ENCODE measurements at places on chromosomes 6 and 20.

GRCh38 chr6:156348424-156348823 is 428.8 kb upstream of the ARID1B start:
- DNase-seq: no peak

- DNase-seq: peak; percentile 61
Measured at GRCh38 chr6:42226645-42227143, 9.0 kb upstream of the MRPS10 start.

DNA sequence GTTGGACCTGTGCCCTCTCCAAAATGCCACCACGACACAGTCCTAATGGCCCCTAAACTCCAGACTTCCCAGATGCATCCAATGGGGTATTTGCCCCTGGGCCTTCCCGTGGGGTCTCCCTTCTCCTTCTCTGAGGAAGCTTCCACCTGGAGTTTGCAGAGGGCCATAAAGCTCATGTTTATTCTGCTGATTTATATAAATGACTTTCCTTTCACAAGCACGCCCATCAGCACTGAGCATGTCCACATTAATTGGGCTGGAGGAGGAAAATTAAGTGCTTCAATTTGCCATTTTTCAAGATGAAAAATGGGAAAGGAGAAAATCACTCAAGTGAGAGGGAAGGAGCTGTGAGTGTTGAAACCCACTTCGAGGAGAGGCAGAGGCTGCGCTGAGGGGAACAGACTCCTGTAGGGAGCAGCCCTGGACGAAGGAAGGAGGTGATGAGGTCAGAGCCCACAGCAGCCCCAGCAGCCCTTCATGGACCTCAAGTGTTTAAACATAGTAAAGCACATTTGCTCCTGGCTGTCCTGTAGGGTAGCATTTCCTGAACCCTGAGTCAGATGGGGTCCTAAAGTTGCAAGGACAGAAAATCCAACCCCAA is 434.9 kb upstream of the SULF2 start:
- DNase-seq: no peak

GRCh38 chr6:132907914-132908313 is 93.5 kb downstream of the RPS12 start:
- DNase-seq: no peak

DNA sequence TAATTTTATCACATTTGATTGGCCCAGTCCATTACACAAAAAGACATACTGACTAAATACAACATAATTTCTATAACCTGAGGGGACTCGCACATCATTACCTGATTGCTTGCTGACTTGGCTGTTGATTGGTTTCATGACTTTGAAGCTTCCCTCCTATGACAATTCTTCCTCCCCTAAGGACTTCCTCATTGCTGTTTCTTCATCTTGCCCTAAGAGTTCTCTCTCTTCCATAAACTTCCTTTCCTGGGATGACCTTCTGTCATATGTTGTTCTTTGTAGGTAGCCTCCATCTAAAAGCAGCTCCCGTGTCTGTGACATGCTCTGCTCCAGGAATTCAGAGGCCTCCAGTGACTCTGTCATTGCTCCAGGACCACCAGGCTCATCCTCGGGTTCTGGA is 22.6 kb downstream of the RSPH3 start:
- no peak for DNase-seq

- DNase-seq: no peak
Measured at GRCh38 chr6:44047801-44048200, 79.5 kb downstream of the MRPL14 start.

- DNase-seq: no peak
Measured at GRCh38 chr6:3318226-3318625, 59.5 kb downstream of the PSMG4 start.

DNA sequence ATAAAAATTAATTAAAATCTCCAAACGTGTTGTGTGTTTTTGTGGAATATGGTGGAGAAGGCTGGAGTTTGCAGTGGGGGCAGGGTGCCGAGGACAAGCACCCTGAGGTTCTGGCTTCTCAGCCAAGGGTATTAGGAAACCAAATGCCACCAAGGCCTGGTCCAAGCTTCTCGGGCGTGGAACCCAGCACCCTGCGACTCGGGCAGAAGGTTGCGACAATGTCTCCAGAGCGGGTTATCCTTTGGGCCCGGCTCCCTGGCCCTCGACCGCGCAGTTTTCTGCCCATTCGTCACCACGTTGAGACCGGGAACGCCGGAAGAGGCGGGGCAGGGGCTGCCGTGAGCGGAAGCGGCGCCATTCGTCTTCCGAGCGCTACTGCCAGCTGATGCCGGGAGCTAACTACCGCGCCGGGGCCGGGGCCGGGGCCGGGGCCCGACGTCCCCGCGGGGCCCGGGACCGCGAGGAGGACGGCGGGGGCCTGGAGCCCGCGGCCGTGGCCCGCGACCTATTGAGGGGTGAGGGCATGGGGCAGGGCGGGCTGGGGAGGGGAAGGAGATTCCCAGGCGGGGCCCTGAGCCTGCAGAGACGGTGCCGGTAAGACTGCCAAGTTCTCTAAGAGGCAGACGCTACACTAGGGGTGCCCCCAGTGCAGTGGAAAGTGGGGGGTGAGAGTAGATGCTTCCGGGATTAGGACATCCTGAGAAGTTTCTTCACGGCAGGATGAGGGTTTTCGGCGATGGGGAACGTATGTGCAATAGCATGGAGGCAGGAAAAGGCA is at the start of gene RRP36:
Gene RRP36 (plus strand): TSS at position 354 of the 778 bp plus-strand sequence. CDS start 32 bp downstream, at position 386.
- peak; percentile 55 for DNase-seq

DNA sequence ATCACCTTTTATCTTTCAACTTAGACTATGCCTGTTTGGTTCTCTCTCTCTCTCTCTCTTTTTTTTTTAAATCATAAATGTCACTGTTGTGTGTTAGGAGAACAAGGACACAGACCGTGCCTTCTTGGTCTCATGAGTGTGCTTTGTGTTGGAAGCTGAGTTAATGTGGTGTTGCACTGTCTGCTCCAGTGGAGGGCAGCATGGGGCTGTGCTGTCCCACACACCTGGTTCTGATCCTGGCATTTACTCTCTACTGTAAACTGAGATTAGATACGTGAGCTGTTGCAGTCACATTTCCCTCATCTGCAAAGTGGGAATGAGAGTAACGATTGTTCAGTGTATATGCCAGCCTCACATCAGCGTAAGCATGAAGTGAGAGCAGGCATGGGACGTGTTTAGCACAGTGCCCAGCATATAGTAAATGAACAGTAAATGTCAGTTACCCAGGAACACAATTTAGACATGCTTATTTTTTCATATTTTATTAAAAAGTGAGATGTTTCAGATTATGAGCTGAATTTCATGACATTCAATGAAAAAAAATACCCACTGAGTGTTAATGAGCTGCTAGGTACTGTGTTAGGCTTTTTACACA is 161.1 kb downstream of the FARS2 start:
- no peak for DNase-seq

DNA sequence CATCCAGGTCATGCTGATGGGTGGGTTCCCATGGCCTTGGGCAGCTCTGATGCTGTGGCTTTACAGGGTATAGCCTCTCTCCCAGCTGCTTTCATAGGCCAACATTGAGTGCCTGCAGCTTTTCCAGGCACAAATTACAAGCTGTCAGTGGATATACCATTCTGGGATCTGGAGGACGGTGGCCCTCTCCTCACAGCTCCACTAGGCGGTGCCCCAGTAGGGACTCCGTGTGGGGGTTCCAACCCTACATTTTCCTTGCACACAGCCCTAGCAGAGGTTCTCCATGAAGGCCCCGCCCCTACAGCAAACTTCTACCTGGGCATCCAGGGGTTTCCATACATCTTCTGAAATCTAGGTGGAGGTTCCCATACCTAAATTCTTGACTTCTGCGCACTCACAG is 602.6 kb upstream of the HS3ST5 start:
- DNase-seq: no peak

DNA sequence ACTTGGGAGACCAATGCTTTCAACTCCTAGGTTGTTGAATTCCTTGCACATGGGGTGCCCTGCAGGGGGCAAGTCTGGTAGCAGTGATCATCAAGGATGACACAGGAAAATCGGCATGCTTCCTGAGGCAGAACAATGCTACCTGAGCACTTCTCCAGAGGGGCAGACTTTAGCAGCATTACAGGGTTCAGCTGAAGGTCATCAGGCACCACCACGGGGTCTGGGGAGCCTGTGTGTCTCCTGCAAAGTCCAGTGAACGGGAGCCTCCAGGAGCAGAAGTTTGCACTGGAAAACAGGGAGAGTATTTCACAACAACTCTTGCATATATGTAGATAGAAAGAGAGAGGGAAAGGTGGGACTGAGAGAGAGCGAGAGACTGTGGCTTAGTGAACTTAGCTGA is 10.2 kb downstream of the VSX1 start:
- DNase-seq: no peak

- no peak for DNase-seq
Measured at GRCh38 chr6:113271437-113271836, 585.7 kb upstream of the MARCKS start.

DNA sequence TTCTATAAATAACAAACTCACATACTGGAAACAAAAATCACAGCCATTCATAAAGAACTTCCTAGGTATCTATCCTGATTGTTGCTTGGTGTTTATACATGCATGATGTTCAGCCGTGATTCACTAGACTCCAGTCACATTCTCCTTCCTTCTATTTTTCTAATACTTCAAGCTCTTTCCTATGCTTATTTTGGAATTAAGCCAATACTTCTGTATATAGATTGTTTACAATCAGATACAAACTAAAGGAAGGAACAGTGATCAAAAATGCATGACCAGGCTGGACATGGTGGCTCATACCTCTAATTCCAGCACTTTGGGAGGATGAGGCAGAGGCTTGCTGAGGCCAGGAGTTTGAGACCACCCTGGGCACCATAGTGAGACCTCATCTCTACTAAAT is 377.5 kb upstream of the IRAK1BP1 start:
- no peak for DNase-seq

- DNase-seq: no peak
Measured at GRCh38 chr20:20210327-20210726, 157.6 kb upstream of the INSM1 start.

- DNase-seq: no peak
Measured at GRCh38 chr20:3652676-3653596, 10.3 kb downstream of the GFRA4 start.

DNA sequence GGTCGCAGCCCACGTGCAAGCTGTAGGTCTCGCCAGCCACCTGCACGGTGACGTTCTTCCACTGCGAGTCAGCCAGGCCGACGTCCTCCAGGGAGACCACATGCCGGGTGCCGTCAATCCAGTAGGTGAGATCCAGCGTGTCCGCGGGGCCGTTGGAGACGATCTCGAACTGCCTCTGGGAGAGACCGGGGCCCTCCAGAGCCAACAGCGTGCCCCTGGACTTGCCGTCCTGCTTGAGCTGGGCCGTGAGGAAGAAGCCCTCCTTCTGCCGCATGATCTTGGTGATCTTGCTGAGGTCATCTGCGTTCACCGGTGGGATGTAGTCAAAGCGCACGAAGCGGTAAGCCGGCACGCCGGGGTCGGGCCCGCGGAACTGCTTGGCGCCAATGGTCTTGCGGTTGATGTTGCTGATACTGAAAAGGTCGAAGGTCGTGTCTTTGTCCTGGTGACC is 5.1 kb downstream of the THBS2 start:
- DNase-seq: no peak

GRCh38 chr6:39407446-39407993 is 85.0 kb upstream of the KCNK16 start:
- DNase-seq: no peak

GRCh38 chr6:53439556-53439955 is 90.8 kb upstream of the ELOVL5 start:
- DNase-seq: no peak

DNA sequence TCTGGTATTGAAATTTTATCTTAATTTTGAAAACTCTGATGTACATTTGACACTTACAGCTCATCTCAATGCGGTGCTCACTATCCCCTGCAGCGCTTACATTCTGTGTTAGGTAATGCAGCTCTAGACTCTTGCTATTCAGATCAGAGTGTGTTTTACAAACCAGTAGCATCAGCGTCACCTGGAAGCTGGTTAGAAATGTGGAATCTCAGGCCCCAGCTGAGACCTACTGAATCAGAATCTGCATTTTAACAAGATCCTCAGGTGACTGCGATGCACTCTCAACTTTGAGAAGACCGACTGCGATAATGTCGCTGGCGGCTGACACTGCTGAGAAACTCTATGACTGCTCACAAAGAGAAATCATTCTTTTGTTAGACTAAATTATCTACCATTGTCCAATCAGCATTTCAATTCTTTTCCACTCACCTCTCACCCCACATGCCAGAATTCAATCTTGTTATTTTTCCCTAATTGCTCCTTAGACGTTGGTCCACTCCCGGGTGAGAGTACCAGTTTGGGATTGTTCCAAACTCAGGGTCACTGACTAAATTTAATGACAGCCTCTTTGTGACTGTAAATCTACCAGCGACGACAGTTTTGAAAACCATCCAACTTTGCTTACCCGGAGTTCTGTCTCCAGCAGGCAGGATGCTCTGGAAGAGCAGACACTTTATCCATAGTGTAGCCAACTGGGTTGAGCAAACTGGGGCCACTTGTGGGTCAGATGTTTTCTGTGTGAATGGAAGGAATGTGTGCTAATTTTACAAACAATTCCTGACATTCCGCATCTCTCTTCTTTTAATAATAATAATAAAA is 140.1 kb upstream of the BTBD3 start:
- peak; percentile 17 for DNase-seq

DNA sequence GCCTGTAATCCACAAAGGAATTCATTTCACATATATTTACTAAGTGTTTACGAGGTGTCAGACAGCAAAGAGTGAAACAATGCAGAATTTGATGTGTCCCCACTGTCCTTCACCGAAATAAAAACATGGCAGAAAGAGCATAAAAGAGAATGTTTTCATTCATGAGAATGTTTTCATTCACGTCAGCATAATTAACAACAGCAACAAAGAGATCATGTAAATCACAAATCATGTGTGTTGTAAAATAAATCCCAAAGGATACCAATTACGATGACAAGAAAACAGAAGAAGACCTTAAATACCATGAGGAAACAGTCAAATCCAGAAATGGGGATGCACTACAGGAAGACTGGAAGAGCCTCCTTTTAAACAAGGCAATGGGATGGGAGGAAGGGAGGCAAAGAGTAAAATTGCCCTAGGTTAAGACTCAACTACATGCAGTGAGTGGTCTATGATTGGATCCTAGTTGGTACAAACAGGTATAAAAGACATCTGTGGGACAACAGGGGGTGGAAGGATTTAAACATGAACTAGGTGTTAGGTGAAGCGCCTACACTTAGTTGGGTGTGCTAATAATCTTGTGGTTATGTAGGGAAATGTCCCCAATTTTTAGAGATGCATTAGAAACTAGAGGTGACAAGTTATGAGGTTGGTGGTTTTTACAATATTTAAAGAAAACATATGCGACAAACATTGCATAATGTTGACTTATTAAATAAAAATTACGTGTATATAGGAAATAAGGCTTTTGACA is 1.5 kb downstream of the ZSCAN31 start:
- no peak for DNase-seq

All from SW 1271 (cell line).